ENCODE measurements at places on chromosomes 7 and 10. TPM values are rescaled to one million over a fixed set of nuclear protein-coding genes. Genes with fewer than 3 reads are reported as not detected.

DNA sequence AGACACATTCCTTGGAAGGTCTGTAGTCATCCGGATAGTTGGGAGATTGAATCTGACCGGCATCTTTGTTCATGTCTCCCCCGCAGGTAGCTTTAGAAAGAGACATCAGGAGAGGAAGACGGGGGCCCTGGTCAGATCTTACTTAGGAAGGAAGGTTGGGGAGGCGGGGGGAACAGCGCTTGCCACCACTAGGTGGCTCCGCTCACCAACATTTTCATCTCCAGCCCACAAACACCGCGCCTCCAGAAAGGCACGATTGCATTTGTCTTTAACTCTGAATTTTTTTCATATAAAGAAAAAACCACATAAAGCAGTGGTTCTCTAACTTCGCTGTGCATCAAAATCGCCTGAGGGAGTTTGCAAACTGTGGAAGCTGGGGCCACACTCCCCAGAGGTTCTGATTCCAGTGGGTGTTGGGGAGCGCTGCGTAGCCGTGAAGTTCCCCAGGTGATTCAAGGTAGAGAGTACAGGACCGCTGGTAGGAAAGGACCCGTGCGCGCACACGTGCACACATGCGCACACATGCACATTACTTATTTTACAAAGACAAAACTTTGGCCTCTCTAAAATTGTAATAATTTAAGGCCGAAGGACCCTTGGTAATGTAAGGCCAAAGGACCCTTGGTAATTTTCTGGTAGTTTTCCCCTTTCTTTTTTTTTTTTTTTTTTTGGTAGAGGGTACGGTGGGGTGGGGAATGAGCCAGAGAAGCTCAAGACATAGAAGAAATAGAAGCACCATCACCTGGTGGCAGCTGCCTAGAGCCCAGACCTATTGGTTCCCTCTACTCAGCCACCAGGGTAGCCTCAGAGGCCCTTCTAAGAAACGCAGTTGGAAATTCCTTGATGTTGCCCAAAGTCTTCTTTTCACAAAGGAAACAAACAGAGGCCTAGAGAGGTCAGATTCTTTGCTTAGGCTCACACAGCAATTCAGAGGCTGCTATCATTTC lies 37.4 kb upstream of the OPALIN start:
- peak; percentile 41 for DNase-seq

DNA sequence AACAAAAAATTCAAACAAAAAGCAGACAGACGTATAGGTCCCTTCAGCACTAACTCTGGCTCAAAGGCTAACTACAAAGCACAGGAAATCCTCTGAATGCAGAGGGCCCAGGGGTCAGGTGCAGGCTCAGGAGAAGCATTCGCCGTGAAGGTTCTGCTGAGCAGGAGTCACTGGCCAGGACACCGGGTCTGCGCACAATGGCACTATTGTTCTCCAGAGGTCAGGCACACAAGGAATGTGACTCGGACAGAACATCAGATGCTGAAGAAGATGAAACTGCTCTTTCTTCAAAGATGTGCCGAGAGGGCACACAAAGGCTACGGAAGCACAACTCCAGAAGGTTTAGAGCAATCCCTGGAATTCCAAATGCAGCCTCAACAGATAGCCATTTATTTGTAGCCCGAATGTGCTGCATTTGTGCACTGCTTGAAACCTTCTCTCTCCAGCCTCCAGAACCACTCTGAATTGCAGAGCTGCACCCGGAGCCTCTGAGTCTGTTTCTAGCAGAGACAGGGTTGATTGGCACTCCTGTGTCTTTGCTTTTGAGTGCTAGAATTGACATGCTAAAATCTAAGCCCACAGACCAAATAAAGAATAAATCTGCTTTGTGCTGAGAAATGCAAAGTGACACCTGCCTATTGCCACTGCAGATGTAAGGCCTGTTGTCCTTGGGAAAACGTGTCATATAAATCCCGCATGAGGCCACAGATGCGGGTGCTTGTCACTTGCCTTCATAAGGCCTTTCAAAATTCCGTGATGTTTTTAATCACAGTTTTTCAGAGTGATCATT lies 85.4 kb upstream of the AFAP1L2 start:
- no peak for DNase-seq

DNA sequence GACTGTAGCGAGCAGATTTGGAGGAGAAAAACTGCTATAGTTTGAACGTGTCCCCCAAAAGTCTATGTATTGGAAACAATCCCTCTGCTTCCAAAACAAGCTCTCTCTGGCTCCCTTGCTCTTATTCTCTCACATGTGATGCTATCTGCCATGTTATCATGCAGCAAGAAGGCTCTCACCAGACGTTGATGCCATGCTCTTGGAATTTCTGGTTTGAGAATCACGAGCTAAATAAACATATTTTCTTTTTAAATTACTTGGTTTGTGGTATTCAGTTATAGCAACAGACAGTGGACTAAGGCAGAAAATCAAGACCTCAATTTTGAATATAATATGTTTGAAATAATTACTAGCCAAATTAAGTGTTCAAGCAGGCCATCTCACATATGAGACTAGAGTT lies 17.5 kb upstream of the GNAT3 start:
- peak; percentile 20 for DNase-seq

- DNase-seq, result no peak
These were observed 9.0 kb upstream of the YAE1 start for GRCh38 chr7:39557222-39557621.

DNA sequence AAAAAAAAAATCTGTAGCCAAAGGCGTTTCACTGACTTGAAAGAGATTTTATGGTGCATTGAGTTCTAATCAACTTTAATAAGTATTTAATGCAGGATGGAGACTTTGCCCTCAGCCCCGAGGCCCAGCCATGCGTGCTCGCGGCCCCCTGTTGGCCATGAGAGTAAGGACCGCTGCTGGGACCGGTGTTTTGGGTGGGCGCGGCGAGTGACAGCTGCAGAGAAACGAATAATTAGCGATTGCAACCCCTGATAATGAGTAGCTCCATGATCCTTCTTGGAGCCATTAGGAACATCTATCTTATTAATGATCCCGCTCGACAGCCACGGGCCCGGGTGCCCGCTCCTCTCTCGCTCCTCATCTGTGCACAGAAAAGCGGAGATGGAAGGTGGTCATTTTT lies 347.4 kb downstream of the RPS24 start:
- no peak for DNase-seq

DNA sequence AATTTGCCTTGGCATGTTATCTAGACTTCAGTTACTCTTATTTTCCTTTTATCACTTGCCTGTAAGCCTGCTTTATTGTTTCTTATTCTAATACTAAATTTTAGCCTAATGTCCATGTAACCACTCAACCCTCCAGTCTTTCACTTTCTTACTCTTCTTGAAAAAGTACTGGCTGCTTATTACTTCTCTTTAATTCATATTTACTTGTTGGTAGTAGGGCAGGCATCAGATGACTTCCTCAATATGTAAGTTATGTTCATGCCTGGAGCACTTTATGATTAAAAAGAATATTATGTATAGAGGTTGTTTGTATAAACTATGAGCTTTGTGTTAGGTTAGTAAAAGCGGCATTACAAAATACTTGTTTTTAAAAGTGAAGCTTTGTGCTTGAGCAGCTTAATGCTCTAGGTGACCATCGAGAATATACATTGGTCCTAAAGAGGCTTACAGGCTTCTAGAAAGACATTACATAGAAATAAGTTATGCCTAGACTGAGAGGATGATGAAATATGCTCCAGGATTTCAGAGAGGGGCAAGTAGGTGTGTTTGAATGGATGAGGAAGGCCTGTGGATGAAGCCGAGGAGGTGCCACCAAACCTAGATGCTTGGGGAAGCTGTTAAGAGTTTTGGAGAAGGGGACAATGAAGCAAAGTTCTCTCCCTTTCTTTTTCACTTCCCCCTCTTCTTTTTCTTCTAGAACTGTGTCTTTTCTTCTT lies 207.1 kb upstream of the HDAC9 start:
- DNase-seq, result no peak

GRCh38 chr10:89419548-89419947 lies 5.2 kb downstream of the IFIT5 start:
- DNase-seq, result no peak

GRCh38 chr7:131320603-131321002 lies 7.1 kb upstream of the MKLN1 start:
- DNase-seq, result no peak

GRCh38 chr10:124642088-124642710 lies 102.0 kb downstream of the FAM53B start:
- DNase-seq, result no peak

DNA sequence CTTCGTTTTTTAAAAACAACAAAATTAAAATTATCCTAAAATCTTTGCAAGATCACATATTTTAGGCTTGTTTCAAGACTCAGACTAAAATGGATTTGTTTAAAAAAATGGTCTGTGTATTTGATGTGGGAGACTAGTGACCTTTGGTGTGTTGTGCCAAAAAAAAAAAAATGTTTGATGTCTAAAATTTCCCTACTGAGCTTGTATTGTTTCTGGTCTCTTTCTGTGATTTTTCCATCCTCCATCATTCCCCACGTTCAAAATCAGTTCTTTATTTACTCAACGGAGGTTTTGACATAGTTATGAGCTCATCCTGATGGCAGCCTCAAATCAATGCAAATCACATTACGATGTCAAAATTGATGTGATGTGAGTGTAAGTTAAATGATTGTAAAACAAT lies 326.2 kb downstream of the RNLS start:
- no peak for DNase-seq

GRCh38 chr10:14349081-14349480 lies 18.4 kb upstream of the FRMD4A start:
- no peak for DNase-seq

GRCh38 chr7:118330388-118330787 lies 105.9 kb downstream of the ANKRD7 start:
- DNase-seq, result no peak

CTAGE4 gene
- 1.4 TPM for total RNA-seq

NUTM2E gene
- 0.50 TPM for total RNA-seq
